ENCODE measurements at places on chromosomes 4 and X.

- DNase-seq: no peak
Observed at GRCh38 chrX:29315931-29316330, 728.7 kb downstream of the IL1RAPL1 start.

- DNase-seq: no peak
Observed at GRCh38 chr4:145565328-145565727, 53.9 kb upstream of the MMAA start.

DNA sequence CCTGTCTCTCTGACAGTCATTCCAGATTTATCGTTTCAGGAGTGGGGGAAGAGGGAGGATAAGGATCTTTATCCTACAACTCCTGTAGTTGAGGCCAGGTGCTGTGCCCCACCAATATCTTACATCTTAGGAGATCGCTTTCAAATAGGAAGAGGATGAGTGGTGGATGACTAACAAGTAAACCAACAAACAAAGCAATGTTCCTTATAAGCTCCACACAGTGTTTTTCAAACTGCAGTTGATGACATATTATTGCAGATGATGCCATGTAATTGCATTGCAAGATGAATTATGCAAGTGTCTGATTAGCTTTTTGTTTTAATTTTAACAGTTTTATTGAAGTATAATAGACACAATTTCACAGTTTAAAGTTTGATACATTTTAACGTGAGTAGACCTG lies 35.8 kb upstream of the TMEM164 start:
- no peak for DNase-seq

DNA sequence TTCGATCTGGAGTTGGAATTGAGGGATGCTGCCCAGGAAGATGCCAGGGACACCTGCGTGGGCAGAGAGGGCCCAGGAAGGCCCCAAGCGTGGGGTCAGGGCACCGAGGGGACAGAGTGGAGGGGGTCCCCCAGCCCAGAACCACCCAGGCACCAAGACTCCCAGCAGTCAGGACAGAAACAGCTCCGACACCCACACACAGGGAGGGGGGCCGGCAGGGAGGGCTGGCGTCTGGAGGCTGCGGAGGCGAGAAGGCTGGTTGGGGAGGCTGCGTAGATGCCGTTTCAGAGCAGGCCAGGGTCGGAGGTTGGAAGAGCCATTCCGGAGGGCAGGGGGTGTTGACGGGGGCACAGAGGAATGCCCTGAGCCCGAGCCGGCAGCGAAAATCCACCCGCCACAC lies 23.6 kb downstream of the ATP5ME start:
- DNase-seq: no peak

DNA sequence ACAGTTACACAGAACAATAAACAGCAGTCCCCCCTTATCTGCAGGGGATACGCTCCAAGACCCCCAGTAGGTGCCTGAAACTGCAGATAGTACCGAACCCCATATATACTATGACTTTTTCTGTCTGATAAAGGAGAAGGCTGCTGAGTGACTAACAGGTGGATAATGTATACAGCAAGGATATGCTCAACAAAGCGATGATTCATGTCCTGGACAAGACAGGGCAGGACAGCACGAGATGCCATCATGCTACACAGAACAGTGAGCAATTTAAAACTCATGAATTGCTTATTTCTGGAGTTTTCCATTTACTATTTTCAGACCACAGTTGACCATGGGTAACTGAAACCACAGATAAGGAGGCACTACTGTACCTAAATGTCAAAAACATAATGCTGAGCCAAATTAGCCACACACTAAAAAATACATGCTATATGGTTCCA lies 76.1 kb downstream of the MANBA start:
- DNase-seq: no peak

DNA sequence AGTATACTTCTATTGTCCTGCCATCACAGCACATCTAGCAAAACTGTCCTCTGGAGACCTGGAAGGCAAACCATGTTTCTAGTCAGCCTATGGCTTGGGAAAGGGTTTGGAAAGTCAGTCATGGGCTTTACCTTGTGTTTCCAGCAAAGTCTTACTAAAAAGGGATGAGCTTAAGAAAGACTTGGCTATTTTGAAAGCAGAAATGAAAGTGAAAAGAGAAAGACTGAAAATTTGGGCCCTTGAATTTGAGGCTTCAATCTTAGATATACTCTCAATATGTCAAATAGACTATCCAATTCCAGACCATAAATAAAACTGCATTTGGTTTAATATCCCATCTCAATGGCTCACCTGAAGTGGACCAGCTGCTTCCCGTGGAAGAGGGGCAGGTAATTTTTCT lies 127.9 kb downstream of the ZNF330 start:
- DNase-seq: no peak

- peak; percentile 21 for DNase-seq
Observed at GRCh38 chr4:2570551-2571222, 34.2 kb downstream of the FAM193A start.

DNA sequence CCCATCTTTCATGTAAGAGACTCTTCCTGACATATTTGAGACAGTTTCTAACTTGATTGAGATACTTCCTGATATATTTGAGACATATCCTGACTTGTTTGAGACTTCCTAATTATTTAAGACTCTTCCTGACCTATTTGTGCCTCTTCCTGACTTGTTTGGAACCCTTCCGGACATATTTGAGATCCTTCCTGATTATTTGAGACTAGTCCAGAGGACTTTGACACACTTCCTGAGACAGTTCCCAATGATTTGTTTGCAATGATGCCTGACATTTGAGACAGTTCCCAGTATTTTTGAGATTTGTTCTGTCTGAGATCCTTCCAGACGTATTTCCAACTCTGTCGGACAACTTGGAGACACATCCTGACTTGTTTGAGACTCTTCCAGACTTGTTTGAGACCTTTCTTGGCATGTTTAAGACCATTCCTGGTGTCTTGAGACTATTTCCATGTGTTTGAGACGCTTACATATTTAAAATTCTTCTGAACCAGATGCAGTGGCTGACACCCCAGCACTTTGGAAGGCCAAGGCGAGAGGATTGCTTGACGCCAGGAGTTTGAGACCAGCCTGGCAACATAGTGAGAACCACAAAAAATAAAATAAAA lies 118.9 kb upstream of the USP9X start:
- DNase-seq: no peak

DNA sequence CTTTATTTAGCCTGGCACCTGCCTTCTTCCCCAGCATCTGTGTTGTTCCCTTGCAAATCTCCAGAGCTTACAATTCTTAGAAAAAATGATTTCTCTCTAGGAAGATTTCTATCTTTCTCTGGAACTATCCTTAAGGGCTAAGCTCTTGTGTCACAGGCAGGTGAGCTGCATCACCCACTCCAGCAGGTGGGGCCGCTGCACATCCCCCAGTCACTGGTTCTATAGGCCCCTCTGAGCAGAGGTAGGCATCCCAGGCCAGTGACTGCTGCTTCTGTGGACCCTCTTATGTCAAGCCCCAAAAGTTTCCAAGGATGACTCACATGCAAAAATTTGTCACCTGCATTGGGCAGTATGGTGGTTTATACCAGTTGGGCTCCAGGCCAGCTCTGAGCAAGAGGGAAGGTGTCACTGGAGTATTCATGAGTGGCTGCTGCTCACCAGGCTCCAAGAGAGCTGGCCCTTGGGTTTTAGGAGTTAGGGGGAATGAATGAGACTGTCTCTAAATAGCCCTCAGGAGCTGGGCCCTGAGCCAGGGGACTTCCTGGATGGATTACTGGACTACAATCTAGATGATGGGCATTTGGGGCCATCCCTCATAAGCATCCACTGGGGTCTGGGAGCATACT lies 208.1 kb upstream of the EOLA2 start:
- DNase-seq: no peak

GRCh38 chrX:81377329-81377728 lies 175.4 kb downstream of the SH3BGRL start:
- DNase-seq: peak; percentile 1

DNA sequence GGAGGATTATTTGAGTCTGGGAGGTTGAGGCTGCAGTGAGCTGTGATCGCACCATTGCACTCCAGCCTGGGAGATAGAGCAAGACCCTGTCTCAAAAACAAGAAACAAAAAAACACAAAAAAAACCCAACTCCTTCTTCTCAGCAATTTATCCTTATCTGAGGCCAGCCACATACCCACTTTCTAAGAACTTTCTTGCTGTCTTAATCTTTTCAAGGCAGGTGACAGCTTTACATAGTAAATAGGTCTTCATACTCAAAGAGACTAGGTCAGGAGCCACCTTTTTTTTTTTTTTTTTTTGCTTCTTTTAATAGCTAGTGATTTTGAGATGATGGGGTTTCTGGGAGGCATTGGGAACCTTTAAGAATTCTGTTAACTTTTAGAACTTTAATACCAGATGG lies 26.1 kb upstream of the ZCCHC13 start:
- DNase-seq: no peak

DNA sequence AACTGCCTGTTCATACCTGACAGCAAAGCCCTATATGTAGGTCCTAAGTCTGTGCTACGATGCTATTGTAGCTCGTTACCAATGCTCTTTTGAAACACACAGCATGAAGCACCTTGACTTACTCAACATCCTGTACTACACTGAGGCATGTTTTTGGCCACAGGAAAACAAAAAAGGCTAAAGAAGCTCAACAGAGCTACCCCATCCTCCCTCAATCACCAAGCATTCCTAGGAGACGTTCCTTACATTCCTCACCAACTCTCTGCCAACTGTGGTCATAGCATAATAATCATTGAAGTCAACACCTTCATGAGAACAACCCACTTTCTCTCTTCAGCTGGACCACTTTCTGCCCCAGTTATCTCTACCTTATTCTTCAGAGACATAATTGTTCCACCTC lies 73.7 kb upstream of the SLC25A43 start:
- no peak for DNase-seq

- no peak for DNase-seq
Observed at GRCh38 chrX:5458300-5458842, 770.3 kb downstream of the NLGN4X start.

DNA sequence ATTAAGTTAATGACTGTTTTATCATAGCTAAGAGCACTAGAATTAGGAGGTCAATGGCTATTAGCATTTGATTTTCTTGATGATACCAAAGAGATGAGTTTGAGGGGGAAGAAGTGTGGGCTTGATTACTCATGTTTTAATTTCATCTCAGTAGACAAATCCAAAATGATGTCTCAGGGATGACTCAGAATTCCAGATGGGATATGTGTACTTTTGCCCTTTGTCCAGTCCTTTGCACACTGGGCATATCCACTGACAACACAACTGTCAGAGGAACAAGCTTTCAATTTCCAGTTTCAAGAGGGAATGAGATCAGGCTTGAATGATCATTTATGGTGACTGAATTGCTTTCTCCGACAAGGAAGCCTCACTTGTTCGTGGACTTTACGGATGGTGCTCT lies 325.3 kb upstream of the FTHL17 start:
- no peak for DNase-seq

- no peak for DNase-seq
Observed at GRCh38 chrX:20057479-20057878, 59.2 kb downstream of the MAP7D2 start.

DNA sequence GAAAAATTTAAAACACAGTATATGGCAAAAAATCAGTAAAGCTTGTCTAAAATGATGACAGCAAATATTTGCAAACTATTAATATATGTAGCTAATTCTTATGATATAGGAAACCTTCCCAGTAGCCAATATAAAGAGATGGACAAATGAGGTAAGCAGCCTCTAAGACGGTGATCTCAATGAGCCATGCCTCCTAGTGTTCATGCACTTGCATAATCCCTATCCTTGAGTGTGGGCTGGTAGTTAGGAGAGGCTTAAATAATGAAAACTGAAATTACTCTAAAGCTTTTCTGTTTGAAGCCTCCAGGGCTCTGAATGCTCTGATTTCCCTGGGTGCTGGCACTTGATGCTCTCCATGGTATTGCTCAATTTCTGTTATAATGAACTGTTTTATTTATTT lies 24.6 kb upstream of the ARMCX4 start:
- no peak for DNase-seq

DNA sequence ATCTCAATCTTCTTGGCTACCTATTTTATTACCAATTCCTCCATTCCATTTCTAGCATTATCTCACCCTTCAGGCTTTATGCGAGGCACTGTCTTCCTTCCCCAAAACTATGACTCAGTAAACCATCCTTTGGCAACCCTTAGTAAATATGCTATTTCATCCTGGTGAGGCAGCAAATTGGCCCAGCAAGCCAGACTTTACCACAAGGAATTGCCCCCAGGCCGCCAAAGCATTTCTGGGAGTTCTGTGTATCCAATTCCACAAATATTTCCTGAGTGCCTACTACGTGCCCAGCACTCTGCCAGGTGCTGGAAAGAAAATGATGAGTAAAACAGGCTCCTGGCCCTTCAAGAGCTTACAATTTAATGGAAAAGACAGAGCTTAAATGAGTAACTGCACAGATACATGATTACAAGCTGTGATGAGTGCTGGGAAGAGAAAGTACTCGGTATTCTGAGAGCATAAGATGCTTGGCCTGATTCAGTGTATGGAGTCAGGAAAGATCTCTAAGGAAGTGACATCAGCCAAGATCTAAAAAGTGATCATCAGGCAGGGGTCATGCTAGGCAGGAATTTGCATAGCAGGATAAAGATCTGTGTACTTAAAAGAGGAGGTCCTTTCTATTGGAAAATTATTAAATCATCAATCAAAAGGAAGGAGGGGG lies 193.8 kb downstream of the ADAMTS3 start:
- no peak for DNase-seq

GRCh38 chr4:145388043-145388442 lies 93.6 kb upstream of the SMAD1 start:
- DNase-seq: no peak

DNA sequence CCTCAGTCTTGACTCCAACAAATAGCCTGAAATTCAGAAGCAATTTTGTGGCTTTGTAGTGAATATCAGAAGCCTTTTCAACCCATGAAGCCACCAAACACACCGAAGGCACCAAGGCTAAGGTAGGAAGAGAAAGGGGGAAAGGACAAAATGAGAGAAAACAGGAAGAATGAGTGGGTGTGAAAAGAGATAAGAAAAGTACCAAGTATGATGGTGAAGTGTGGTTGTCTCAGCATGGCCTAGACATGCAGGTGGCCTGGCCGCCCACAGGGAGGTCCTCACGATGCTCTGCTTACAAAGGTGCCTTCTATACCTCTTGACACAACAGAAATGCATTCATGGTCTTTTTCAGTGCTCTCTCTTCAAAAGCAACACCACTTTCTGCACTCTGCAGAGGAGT lies 34.9 kb downstream of the ACSL1 start:
- DNase-seq: no peak

- no peak for DNase-seq
Observed at GRCh38 chr4:46931981-46932380, 22.9 kb upstream of the COX7B2 start.

DNA sequence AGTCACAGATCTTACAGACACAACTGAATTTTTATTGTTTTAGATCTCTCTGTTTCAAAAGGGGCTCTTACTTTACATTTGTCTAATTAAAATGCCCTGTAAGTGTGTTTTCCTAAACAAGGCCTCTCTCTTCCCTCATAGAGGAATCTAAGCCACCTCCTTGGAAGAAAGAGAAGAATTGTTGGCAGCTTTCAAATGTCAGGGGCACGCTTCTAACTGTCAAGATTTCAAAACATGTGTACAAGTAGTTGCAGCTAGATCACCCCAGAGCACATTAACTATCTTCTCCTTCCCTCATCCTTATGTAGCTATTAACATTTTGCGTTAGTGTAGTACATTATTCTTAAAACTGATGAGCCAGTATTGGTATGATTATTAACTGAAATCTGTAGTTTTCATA lies 266.5 kb upstream of the BOD1L1 start:
- no peak for DNase-seq

- no peak for DNase-seq
Observed at GRCh38 chr4:147361726-147362125, 119.2 kb upstream of the EDNRA start.

GRCh38 chr4:139331185-139331584 lies 28.9 kb upstream of the NDUFC1 start:
- DNase-seq: no peak

Data from naive thymus-derived CD8-positive, alpha-beta T cell (primary cell).